ENCODE measurements at places on chromosomes 16 and 17. TPM values are rescaled to one million over a fixed set of nuclear protein-coding genes. Genes with fewer than 3 reads are reported as not detected.

DNA sequence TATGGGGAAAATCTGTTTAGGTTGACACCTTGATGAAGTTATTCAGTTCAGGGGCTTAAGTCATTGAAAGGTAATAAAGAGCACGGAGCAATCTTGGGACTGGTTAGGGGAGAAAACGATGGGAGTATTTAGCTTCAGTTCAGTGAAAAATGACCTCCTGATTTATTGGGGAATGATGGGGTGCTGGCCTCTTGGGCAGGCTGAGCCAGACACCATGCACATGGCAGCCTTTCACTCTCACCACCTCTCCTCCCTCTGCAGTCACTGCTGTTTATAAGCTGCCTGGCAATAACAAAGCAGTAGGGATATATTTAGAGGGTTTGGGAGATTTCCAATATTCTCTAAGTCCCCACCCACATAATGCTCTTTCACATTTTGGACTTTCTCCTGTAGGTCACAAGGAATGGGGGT is 140.5 kb upstream of the HS3ST2 start:
- no peak overlapping the region for H3K27ac ChIP-seq
- H3K36me3 ChIP-seq, result no peaks in the 10 kb centered on the region
- DNase-seq, result no peak
- H3K4me1 ChIP-seq, result no peaks in the 10 kb centered on the region
- no peak overlapping the region for H3K4me3 ChIP-seq

GRCh38 chr16:73057291-73058210 is 9.6 kb upstream of the ZFHX3 start:
- H3K27me3 ChIP-seq, result no peaks in the 10 kb centered on the region
- peak overlapping the region; percentile 89 for H3K27ac ChIP-seq
- no peaks in the 10 kb centered on the region for H3K36me3 ChIP-seq
- H3K4me1 ChIP-seq, result peaks cover 44% of the 10 kb centered on the region

- H3K4me1 ChIP-seq, result no peaks in the 10 kb centered on the region
- no peak overlapping the region for H3K27ac ChIP-seq
- H3K36me3 ChIP-seq, result no peaks in the 10 kb centered on the region
Measured at GRCh38 chr16:7343243-7343642, 10.6 kb downstream of the RBFOX1 start.

GRCh38 chr17:78448356-78448993 is 70.0 kb downstream of the PGS1 start:
- no peak overlapping the region for H3K27ac ChIP-seq
- DNase-seq, result no peak
- H3K4me3 ChIP-seq, result no peak overlapping the region
- no peaks in the 10 kb centered on the region for H3K4me1 ChIP-seq
- H3K27me3 ChIP-seq, result no peaks in the 10 kb centered on the region

DNA sequence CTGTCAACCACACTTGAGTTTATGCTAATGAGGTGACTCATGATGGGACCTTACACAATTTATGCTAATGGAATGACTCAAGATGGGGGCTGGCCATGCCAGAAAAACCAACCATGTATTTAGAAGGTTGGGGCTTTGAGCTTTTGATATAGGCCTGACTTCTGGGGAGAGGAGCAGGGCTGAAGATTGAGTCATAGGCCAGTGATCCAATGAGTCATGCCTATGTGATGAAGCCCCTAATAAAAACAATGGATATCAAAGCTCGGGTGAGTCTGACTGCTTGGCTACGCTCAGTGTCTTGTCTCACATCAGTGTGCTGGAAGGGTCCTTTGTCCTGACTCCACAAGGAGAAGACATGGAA is 7.3 kb downstream of the MFSD6L start:
- no peaks in the 10 kb centered on the region for H3K36me3 ChIP-seq
- no peaks in the 10 kb centered on the region for H3K27me3 ChIP-seq
- no peak overlapping the region for H3K4me3 ChIP-seq

- H3K27me3 ChIP-seq, result no peaks in the 10 kb centered on the region
- no peak overlapping the region for H3K4me3 ChIP-seq
- no peak for DNase-seq
- H3K36me3 ChIP-seq, result no peaks in the 10 kb centered on the region
- H3K4me1 ChIP-seq, result peaks cover 44% of the 10 kb centered on the region
Measured at GRCh38 chr16:22357635-22357971, 16.8 kb downstream of the CDR2 start.

DNA sequence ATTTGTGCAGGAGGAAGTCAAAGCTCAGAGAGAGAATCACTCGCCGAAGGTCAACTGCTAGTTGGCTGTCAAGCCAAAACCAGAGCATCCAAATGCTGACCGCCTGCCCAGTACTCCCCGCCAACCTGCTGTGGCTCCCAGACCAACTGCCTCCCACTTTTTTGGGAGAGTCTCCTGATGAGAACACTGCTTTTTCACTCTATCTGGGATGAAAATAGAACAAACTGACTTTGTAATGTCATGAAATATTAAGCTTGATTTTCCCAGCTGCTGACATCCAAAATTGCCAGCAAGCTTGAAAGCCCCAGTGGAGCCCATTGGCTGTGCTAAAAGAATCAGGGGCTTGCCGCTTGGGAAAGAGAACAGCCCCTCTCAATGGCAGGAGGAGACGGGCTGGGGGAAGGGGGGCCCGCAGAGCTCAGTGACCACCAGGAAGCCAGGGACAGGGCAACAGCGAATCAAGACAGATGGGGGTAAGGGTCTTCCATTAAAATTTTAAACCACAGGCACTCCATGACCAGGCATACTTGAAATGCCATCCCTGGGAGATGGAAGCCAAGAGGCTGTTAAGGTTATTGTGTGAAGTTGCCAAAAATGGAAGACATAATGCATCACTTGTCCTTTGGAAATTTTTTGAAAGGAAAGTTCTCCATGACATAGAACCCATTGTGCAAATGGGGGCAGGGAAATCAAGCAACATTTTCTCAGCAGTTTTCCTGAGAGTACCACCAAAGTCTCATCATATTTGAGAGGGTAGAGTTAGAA is 125.7 kb upstream of the CDH5 start:
- no peak overlapping the region for H3K4me3 ChIP-seq
- DNase-seq, result no peak
- H3K27me3 ChIP-seq, result no peaks in the 10 kb centered on the region

GRCh38 chr16:87344931-87345631 is 27.9 kb upstream of the C16orf95 start:
- H3K4me1 ChIP-seq, result no peaks in the 10 kb centered on the region
- no peaks in the 10 kb centered on the region for H3K27me3 ChIP-seq
- DNase-seq, result no peak
- H3K27ac ChIP-seq, result no peak overlapping the region
- no peak overlapping the region for H3K4me3 ChIP-seq
- H3K36me3 ChIP-seq, result peaks cover 4% of the 10 kb centered on the region

DNA sequence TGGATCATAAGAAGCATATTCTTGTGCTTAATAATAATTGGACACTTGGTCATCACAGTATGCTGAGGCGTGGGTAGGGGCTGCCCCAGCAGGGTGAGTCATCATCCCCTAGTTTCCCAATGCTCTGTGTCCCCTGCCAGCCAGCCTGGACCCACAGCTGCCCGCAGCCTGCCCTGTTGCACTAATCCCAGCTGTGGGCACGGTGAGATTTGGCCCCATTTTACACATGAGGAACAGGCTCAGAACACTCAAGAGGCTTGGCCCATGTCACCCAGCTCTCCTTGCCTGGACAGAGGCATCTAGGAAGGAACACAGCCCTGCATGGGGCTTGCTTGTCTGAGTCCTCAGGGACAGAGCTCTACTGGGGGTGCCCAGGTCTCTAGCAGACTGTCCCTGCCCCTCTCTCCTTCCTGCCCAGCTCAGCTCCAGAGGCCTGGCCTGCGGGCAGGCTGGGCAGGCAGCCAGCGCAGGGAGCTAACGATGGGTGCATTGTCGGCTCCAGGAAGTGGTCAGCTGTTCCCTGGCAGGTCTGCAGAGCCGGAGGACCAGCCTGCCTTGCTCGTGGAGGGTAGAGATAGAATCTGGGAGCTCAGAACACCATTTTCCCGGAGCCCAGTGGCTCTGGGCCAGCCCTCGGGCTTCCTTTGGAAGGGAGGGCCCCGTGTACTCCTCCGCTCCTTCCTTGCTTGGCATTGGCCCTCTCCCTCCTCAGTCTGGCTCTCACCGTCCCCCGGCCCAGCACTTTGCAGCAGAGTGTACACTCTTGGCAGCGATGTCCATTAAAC is 189.4 kb downstream of the RAB11FIP4 start:
- no peak overlapping the region for H3K27ac ChIP-seq
- no peaks in the 10 kb centered on the region for H3K27me3 ChIP-seq
- no peak overlapping the region for H3K4me3 ChIP-seq
- no peaks in the 10 kb centered on the region for H3K4me1 ChIP-seq
- no peak for DNase-seq

DNA sequence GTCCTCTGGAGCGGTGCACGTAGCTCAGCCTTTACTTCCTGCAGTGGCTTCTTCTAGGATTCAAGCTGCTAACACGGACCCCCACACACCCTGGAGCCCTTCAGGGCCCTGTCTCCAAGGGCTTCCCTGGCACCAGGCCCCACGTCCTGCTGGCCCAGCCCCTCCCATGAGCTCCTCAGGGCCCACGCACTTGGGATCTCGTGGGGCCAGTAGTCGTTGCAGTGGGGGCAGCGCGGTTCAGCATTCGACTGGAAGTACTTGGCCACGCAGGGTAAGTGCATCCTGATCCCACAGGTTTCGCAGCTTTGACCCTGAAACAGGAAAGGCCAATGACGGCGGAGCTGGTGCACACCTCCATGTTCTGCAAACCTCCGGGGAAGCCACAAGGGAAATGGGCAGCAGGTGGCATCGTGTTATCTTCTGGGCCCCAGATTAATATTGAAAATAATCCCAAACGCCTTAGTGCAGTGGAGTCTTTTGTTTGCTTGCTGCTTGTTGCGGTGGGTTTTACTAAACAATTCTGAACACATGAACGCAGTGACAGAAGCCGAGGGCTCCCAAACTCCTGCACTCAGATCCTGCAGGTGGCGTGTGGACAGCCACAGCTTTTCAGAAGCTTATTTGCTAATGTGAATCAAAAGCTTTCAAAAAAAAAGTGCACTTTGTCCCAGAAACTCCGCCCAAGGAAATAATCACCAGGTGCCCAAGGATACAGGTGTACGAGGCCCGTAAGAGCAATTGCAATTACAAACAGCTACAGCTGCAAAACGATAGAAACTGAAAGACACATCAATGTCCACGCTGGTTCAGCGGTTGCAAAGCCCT is 22.4 kb downstream of the KDM8 start:
- H3K4me1 ChIP-seq, result peaks cover 6% of the 10 kb centered on the region
- DNase-seq, result peak; percentile 37
- H3K27me3 ChIP-seq, result no peaks in the 10 kb centered on the region
- no peaks in the 10 kb centered on the region for H3K36me3 ChIP-seq

DNA sequence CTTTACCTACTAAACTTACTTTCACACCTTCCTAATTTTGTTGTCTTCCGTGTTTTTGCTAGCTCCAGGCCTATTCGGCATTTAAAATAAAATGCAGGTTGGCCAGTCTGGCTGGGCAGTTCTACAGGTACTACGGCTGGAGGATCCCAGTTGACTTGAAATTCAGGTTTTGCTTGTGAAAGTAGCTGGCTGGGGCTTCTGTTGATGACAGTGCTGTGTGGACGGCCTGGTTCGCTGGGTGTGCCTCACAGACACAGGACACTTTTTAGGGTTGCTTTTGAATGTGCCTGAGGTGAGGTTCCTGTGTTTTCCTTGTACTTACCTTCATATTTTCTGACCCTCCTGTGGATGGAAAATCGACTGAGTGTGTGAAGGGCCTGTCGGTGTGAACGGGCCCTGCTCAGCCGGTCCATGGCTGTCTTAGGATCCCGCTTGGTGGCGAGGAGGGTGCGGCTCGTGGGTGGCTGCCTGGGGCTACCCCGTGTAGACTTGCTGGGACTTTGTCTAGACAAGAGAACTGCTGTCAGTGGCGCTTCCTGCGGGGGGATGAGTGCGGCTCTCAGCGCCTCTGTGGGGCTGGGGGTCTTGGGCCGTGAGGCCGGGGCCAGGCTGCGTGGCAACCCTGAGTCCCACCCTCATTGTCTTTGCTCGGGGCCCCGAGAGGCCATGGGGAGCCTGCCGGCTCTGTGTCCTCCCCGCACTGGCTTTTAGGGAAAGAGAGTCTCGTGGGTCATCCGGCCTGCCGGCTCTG is 18.7 kb upstream of the ZNF750 start:
- no peaks in the 10 kb centered on the region for H3K27me3 ChIP-seq
- H3K27ac ChIP-seq, result peak overlapping the region; percentile 23
- no peak overlapping the region for H3K4me3 ChIP-seq

GRCh38 chr16:72876221-72876620 is 171.7 kb downstream of the ZFHX3 start:
- H3K4me3 ChIP-seq, result no peak overlapping the region
- H3K4me1 ChIP-seq, result peaks cover 50% of the 10 kb centered on the region
- no peaks in the 10 kb centered on the region for H3K27me3 ChIP-seq
- H3K36me3 ChIP-seq, result no peaks in the 10 kb centered on the region

- H3K27me3 ChIP-seq, result no peaks in the 10 kb centered on the region
- no peaks in the 10 kb centered on the region for H3K36me3 ChIP-seq
- H3K4me1 ChIP-seq, result peaks cover 23% of the 10 kb centered on the region
- H3K4me3 ChIP-seq, result peak overlapping the region; percentile 85
Measured at GRCh38 chr16:81005610-81006161, 999 bp downstream of the CMC2 start.

- peaks cover 30% of the 10 kb centered on the region for H3K4me1 ChIP-seq
- no peaks in the 10 kb centered on the region for H3K27me3 ChIP-seq
- no peak overlapping the region for H3K4me3 ChIP-seq
- peak overlapping the region; percentile 88 for H3K27ac ChIP-seq
- no peaks in the 10 kb centered on the region for H3K36me3 ChIP-seq
- no peak for DNase-seq
Measured at GRCh38 chr16:85492295-85492864, 120.7 kb upstream of the GSE1 start.

The RHBDF1 gene
- 65.8 TPM for total RNA-seq

The OTOP2 gene
- total RNA-seq, result not detected

The TEX14 gene
- 0.30 TPM for total RNA-seq

The BRIP1 gene
- total RNA-seq, result 18.3 TPM

The CUEDC1 gene
- 27.5 TPM for total RNA-seq

The TEKT1 gene
- total RNA-seq, result not detected

The DNASE1L2 gene
- 1.00 TPM for total RNA-seq

The GP1BA gene
- total RNA-seq, result not detected

All from Caco-2 (cell line).